ENCODE measurements at places on chromosomes 5 and 9. TPM values are rescaled to one million over a fixed set of nuclear protein-coding genes. Genes with fewer than 3 reads are reported as not detected.
A peak's percentile ranks its signal among the peaks of the same experiment; 100 is the strongest.

The CMBL gene
- 17.2 TPM for total RNA-seq

The CAMK4 gene
- total RNA-seq, result 30.9 TPM

The GABRA1 gene
- total RNA-seq, result 0.21 TPM

The DBH gene
- 0.79 TPM for total RNA-seq

The ARL14EPL gene
- not detected for total RNA-seq

The STC2 gene
- 3.4 TPM for total RNA-seq

The PCDHA10 gene
- 1.1 TPM for total RNA-seq

The ARSI gene
- 16.8 TPM for total RNA-seq

The PCDHGA7 gene
- total RNA-seq, result 6.9 TPM

The IFNA7 gene
- total RNA-seq, result not detected

The NDUFS4 gene
- 105 TPM for total RNA-seq

The PCDHB14 gene
- 10.1 TPM for total RNA-seq

The RNF183 gene
- total RNA-seq, result 0.26 TPM

The GPR107 gene
- 30.1 TPM for total RNA-seq

The SEMA5A gene
- 78.6 TPM for total RNA-seq

DNA sequence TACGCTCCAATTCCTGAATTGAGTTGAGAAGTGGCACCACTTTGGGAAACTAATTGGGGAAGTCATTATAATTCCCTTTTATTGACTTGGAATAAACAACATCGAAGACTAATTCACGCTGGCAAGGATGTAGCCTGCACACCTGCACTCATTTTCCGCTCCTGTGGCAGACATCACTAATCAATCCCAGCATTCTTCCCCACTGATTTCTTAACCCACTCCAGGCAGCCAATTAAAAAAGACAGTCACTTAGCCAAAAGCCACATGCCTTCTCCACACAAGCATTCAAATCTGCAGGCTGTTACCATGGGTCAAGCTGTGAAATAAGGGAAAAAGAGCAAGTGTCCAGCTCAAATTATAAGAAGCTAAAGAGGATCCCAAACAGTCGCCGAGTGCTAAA, 68.2 kb upstream of the HRH2 start:
- DNase-seq, result no peak

DNA sequence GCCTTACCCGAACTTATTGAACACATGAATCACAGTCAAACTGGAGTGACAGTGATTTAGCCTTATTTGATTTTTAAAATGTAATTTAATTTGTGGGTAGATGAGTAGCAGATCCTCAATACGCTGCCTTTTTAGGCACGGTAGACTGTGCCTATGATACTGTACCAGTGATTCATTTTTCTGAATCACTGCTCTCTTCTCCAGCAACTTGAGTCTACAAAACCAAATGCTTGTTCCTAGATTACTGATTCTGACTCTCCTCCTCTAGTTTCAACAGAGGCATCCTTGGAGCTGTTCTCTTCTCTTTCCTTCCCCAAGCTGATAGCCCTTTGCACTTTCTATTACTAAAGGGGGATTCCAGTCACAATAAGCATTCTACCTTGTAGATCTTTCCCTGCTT, 94.3 kb upstream of the IL7R start:
- no peak for DNase-seq

GRCh38 chr5:123945548-123945947, 433.6 kb downstream of the CSNK1G3 start:
- DNase-seq, result no peak

- DNase-seq, result no peak
These were observed 25.8 kb upstream of the RNF130 start for GRCh38 chr5:180097163-180097894.

DNA sequence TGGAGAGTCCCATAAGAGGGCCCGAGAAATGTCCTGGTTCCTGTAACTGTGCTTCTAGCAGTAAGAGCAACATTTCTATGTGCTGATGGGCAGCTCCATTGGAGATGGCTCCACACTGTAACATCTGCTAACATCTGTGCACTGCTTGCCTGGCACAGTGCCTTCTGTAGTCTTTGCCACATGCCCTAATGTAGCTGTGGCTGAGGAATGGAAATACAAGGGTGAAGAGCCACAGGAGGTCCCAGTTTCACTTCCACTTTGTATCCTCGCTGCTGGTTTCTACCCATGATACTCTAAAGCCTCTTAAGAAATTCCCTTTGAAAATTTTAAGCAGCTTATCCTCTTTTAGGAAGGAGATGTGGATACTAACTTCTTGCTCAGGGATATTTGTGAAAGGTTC, 97.4 kb downstream of the HOMER1 start:
- no peak for DNase-seq

GRCh38 chr9:137385061-137385655, 37.8 kb downstream of the EXD3 start:
- no peak for DNase-seq

DNA sequence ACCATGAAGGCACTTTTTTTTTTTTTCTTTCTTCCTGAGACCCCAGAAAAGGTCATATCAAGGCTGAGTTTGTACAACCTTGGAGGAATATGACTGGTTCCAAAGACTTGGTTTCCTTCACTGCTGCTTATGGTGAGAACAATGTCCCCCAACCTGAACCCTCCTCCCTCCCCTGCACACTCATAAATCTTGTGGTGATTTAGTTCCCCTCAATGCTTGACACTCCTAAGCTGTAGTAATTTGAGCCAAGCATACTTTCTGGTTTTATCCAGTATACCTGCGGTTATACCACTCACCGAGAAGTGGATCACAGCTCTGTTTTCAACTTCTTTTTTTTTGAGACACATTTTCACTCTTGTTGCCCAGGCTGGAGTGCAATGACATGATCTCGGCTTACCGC, 149.9 kb upstream of the KLF4 start:
- no peak for DNase-seq

DNA sequence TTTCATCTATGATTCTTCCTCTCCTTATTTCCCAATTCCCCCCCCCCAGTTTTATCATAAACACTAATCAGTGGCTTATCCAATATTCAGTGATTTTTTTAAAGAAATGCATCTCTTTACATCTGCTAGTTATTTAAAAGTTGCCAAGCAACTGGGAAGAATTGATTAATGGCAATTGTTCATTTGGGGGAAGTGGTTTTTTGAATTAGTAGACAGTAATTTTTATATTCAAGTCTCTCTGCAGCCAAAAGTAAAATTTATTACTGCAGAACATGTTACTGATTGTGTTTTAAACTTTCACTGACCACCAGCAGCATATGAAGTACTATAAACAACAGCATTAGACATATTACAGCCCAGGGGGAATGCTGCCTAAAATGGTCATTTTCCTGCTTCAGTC, 308.8 kb upstream of the NREP start:
- DNase-seq, result peak; percentile 48

- no peak for DNase-seq
These were observed 14.0 kb upstream of the PDLIM4 start for GRCh38 chr5:132243366-132243977.

DNA sequence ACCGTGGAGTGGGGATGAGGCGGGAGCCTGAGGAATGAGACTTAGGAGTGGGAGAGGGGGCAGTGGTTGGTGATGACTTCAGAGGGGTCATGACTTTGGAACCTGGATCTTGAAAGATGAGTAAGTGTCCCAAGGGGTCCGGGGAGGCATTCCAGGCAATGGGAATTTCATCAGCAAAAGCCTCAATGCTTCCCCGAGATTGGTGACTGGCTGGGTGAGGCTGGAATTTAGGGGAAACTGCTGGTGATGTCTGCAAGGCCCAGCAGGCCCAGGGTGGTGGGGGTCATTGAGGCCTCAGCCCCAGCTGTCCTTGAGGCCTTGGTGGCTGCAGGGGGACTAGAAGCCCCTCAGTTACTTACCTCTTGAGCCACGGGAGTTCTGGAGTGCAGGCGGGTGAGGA, 7.5 kb downstream of the NDST1 start:
- no peak for DNase-seq

DNA sequence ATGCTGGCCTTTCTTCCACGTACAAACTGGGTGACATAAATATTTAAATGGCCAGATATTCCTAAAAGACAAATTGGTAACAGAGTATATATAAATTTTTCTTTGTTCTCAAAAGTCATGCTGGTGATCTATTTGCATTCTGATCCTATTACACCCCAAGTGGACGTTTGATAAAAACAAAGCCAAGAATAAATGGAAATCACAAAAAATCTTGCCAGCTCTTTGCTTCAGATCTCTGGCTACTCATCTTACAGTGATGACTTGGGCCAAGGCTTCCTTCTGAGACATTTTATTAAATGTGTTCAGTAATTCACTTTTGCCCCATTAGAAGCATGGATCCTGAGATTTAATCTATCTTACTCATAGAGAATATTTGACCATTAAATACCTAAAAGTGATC, 444.3 kb upstream of the PIK3R1 start:
- no peak for DNase-seq

GRCh38 chr5:111232311-111233051, 8.3 kb downstream of the CAMK4 start:
- no peak for DNase-seq

DNA sequence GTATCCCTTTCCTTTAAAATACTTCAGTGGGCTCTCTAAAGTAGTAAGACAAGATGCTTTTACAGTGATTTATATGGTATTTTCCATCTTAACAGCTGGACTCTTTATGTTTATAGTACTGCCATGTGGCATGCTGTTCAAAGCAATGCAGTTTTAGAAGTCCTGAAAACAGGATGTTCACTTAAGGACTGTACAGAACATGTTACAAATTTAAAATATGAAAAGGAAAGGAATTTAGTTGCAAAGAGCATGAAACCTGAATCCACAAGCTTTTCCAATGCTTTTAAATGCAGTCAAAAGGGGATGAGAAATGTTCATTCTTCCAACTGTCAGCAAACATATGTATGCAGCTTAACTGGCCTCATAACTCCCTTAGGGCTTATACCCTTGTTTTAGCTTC, 580.2 kb downstream of the EFNA5 start:
- no peak for DNase-seq

GRCh38 chr5:11013793-11014192, 252.8 kb upstream of the DAP start:
- no peak for DNase-seq

GRCh38 chr9:129282272-129282671, 104.2 kb upstream of the IER5L start:
- no peak for DNase-seq

DNA sequence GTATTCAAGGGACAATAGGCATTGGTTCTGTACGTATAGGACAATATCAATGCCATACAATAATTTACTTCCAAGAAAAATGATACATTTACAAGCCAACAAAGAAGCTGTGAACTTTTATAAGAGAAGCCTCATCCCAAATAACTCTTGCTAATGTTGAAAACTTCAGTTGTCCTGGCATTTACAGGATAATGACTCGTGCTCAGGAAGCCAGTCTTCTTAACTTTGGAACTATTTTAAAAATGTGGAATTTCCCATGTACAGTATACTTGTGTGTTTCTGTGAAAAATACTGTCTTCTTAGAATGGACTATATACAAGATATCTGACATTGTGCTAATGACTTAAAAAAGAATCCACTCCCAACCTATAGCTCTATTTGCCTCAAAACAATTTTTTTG, 1479.3 kb upstream of the CDH9 start:
- DNase-seq, result no peak

GRCh38 chr5:9188131-9188530, 357.7 kb downstream of the SEMA5A start:
- DNase-seq, result no peak

GRCh38 chr9:130535818-130536521, 43.4 kb upstream of the FUBP3 start:
- DNase-seq, result peak; percentile 77

GRCh38 chr5:72501488-72501887, 5.7 kb downstream of the ZNF366 start:
- no peak for DNase-seq

- peak; percentile 50 for DNase-seq
These were observed at the start of gene ANKRD31 for GRCh38 chr5:75236322-75237316. Gene ANKRD31, minus strand, starts transcription at chr5:75236878. Its CDS starts 192 bp downstream, at chr5:75236686.

DNA sequence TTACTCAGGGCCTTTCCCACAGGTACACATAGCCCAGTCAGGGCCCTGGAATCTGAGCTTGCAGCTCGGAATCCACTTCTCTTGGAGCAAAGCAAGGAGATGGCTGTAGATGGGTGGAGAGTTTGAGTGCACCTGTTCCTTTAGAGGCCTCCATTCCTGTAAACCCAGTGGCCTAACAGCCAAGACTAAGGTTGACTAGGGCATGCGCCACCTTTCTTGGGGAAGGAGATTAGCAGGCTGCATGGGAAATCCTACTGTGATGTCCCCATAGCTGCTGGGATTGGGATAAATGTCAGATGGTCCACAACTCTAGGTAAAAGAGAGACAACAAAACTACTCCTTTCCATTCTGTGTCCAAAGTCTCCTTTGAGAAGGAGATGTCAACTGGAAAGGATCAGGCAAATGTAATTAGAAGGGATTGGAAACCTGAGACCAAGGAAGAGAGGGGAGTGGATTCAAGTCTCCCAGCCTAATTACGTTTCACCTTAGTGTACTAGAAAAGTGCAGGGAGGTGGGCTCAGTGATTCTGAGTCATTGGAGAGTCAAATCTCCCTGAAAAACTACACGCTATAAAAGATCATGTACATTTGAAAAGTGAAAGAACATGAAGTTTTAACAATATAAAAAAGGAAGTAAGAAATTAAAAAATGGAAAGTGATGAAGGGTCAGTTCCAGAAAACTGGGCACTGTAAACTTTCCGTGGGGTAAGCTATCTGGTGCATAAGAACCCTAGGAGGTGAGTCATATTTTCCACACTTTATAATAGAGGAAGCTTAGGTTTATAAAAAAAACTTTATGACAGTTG, 104.2 kb downstream of the SEC61B start:
- DNase-seq, result no peak

DNA sequence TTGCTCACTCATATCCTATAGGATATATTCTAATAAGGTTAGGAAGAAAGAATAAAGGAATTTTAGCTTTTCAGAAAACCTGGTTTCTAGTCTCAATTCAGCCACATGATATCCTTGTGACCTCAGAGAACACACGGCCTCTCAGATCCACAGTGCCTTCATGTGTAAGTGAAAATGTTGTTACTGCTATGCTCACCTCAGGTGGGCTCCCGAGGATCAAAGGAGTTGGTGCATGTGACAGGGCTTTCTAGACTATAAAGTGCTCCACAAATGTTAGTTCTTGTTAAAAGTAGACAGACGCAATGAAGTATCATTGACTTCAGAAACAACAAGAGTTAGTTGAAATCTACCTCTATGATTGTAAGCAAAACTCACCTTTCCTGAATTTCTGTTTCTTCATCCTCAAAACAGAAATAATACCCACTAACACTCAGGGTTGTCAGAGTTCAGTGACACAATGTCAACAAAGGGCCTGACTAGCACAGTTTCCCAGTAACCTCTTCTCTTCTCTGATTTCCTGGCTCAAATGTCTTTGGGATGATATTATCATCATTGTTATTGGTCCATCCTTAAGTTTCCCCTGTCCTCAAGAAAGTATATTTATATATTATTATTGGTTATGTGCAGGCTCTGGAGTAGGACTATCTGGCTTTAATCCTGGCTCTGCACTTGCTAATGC, 36.0 kb upstream of the MAN2A1 start:
- no peak for DNase-seq

GRCh38 chr9:90025816-90026215, 421.0 kb downstream of the GADD45G start:
- DNase-seq, result no peak

- no peak for DNase-seq
These were observed 7.6 kb upstream of the PRRC2B start for GRCh38 chr9:131386281-131386680.

- no peak for DNase-seq
These were observed 37.1 kb upstream of the PALM2AKAP2 start for GRCh38 chr9:109742776-109743348.

All from urinary bladder (tissue), 4 donors.